Progenitor cell of endocrine pancreas (in vitro differentiated cells): ENCODE measurements at places on chromosomes 13 and 19. TPM values are rescaled to one million over a fixed set of nuclear protein-coding genes. Genes with fewer than 3 reads are reported as not detected.
A peak's percentile ranks its signal among the peaks of the same experiment; 100 is the strongest.

DNA sequence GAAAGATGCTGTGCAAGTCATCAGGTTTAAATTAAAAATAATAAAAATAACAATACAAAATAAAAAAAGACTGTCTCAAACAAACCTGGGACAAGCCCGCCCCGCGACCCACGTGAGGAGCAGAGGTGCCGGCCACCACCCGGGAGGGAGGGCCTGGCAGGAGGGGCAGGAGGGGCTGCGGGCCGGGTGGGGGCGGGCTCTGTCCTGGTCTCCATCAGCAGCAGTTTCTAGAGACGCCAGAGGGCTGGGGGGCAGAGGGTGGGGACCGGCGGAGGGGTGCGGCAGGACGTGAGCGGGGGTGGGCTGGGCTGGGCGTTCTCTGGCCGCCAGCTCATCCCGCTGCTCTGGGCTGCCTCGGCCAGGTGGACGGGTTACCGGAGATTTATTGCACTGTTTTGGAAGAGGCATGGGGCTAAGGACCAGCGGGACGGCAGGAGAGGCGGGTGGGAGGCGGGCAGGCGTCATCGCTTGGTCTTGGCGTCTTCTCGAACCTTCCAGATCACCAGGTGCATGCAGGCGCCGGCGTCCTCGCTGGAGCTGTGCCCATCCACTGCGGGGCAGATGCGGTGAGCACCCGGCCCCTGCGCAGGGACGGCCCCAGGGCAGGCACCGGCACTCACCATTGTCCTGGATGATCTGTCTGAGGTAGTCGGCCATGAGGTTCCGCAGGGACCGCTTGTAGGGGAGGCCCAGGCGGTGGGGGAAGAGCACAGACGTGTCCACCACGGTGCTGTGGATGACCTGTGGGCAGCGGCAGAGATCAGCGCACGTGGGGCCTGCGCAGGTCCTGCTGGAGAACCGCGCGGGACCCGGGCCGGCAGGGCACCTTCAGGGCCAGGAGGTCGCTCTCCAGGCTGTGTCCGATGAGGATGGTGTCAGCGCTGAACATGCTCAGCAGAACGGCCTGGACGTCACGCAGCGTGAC is 3.8 kb upstream of the ATP8B3 start:
- H3K36me3 ChIP-seq, result peaks cover 7% of the 10 kb centered on the region
- H3K27ac ChIP-seq, result no peak overlapping the region
- no peak for DNase-seq
- H3K27me3 ChIP-seq, result peaks cover 4% of the 10 kb centered on the region

Gene RFPL4AL1
- total RNA-seq, result not detected in 2 replicates

DNA sequence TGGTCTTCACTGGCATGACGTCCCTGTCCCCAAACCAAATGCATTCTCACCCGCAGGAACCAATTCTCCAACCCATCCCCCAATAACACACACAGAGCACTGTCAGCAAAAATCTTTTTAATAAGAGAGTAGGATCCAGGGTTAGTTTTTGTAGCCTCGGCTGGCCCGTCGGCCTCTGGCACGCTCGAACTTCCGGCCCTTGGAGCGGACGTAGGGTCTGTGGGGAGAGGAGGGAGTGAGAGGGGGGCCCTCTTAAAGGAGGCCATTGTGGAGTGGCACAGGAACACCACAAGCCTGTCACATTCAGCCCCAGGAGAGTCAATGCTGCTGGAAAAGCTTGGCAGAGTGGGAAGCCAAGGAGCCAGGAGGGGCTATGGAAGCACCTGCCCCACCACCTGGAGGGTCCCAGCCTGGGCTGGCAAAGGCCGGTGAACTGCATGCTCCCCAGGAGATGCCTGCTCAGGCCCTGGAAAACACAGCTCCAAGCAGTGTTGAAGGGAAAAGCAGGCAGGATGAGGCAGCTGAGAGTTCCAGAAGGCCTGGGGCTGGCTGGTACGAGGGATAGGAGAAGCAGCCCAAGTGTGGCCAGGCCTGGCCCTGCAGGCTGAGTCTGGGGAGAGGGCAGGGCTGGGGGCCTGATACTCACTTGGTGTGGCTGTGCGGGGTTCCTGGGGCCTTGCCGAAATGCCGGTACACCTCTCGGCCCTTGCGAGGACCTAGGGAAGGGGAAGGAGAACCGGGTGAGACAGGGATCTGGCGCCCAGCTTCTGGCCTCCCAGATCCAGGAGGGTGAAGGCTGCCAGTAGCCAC is 560 bp upstream of the FAM83E start:
- no peak for DNase-seq
- no peaks in the 10 kb centered on the region for H3K27me3 ChIP-seq
- H3K27ac ChIP-seq, result peak overlapping the region; percentile 82
- peaks cover 32% of the 10 kb centered on the region for H3K4me1 ChIP-seq

DNA sequence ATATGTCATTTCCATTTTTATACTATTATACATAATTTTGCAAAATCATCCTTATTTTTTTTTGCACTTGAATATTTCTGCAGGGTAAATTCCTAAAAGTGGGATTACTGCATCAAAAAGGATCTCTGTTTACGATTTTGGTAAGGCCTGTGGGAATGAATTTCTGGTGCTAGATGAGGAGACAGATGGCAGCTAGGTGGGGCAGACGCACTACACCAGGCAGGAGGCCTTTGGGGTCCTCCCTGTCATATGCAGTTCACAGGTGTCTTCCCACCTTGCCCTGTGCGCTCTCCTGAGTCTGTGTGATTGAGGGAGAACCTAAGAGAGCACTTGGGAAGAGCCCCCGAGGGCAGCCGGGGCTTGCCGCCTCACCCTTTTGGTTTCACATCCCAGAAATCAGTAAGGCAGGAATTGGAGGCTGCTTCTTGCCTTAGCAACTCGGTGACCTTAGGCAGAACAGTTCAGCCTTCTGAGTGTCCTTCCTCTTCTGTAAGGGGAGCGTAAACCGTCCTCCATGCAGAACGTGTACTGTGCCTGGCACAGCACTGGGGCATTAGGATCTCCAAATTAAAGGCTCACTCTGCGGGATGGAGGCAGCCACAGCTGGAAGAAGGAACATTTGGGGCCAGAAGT is 13.4 kb upstream of the GJB2 start:
- H3K36me3 ChIP-seq, result no peaks in the 10 kb centered on the region
- no peak for DNase-seq
- no peaks in the 10 kb centered on the region for H3K4me1 ChIP-seq
- no peak overlapping the region for H3K27ac ChIP-seq
- H3K27me3 ChIP-seq, result peaks cover 14% of the 10 kb centered on the region

DNA sequence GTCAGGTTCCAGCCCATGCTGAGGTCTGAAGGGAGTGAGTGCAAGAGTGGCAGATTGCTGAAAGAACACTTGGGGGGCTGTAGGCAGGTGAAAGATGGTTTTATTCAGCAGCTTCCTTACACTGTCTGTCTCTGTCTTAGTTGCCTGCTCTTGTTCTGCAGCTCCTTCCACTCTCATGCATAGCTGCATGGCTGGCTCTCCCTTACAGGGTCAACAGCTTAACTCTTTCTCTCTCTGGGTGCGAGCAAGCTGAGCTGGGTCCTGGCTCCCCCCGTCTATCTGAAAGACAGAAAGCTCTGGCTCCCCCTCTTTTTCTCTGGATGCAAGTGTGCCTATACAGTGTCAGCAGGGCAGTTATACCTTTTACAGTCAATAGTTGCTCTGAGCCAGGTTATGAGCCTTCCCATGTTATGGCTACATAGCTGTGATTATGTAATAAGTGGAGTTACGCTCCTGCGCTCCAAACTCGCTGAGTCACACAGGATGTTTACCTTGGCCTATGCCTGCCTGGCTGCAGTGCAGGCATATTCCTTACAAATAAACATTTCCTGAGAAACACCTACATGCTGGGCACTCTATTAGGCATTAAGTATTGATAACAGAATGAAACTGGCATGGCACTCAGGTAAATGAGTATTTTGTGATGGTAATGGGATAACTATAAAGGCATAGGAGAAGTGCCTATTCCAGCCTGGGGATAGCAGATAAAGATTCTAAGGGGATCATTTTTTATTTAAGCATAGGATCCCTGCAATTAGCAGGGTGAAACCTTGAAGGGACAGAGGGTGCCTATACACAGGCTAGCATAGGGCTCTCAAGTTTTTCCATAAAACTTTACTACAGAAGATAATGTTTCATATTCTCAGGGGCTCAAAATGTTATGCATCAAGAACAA is 826.9 kb upstream of the PCDH9 start:
- no peak overlapping the region for H3K4me3 ChIP-seq
- DNase-seq, result no peak
- no peaks in the 10 kb centered on the region for H3K27me3 ChIP-seq
- H3K36me3 ChIP-seq, result no peaks in the 10 kb centered on the region
- no peaks in the 10 kb centered on the region for H3K4me1 ChIP-seq
